ENCODE measurements at places on chromosomes 6 and 20.

GRCh38 chr20:4795394-4795793 is 73.7 kb downstream of the PRND start:
- peak; percentile 52 for DNase-seq

GRCh38 chr20:308427-309038 is 11.2 kb downstream of the ZCCHC3 start:
- no peak for DNase-seq

DNA sequence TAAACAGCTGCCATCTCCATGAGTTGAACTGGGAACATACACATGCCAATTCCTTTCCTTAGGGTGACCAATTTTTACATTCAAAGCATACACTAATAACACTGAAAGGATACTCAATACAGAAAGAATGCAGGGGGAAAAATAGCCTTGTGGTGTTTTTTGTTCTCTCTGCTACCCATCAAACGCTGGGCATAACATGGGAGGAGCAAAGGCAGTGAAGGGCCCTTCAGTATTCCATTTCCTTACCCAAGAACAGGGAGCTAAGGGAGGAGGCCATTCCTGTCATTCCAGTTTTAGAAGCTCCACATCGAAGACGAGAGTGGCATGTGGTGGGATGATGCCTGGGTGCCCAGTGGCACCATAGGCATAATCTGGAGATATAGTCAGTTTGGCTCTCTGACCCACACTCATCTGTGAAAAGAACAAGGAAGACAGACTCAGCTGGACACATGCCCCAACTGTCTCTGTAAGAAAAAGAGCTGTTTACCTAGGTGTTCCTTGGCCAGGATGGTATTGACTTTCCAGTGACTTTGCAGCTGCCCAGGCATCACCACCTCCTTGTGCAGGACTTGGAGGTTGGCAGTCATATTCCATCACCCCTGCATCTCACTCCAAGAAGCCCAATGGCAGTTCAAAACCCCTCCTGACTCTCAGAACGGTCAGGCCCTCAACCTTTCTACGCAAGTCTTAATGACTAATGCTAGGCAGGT is 20.9 kb downstream of the FKBP1A start:
- no peak for DNase-seq

- DNase-seq, result no peak
These were observed 17.5 kb upstream of the SAMD3 start for GRCh38 chr6:130240232-130240631.

GRCh38 chr20:17725094-17725835 is 25.5 kb downstream of the BANF2 start:
- no peak for DNase-seq

DNA sequence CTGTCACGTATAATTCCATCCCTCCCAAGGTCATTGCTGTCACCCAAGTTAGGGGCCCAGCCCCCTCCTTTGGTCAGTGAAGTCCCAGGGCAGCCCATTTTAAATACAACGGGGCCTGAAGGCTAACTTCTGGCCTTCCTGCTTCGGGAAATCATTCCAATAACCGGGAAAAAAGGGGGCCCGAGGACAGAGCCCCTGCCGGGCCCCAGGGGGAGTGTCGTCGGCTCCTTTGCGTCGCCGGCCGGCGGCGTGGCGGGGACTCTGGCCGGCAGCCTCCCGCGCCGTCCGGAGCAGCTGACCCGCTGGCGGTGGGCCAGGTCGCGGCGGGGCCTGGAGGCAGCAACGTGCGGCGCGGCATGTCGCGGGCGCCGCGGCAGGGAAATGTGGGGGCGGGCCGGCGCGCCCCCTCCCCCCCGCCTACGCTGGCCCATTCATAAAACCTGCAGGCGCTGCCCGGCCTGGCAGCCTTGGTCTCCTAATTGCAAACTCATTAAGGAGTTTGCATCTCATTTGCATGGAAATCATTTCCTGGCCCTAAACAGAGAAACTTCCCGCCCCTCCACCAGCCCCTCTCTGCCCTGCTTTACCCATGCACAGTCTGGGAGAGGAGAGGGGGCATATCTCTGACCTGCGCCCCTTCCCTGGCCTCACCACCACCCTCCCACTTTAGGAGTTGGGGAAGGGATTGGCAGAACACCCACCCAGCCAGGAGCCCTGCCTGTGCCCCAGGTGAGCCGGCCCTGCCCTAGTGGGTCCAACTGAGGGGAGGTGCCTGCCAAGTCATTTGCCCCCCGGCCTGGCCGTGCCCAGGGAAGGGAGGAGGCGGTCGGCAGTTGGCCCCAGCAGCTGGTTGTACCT is 50.7 kb downstream of the MRPL14 start:
- no peak for DNase-seq

DNA sequence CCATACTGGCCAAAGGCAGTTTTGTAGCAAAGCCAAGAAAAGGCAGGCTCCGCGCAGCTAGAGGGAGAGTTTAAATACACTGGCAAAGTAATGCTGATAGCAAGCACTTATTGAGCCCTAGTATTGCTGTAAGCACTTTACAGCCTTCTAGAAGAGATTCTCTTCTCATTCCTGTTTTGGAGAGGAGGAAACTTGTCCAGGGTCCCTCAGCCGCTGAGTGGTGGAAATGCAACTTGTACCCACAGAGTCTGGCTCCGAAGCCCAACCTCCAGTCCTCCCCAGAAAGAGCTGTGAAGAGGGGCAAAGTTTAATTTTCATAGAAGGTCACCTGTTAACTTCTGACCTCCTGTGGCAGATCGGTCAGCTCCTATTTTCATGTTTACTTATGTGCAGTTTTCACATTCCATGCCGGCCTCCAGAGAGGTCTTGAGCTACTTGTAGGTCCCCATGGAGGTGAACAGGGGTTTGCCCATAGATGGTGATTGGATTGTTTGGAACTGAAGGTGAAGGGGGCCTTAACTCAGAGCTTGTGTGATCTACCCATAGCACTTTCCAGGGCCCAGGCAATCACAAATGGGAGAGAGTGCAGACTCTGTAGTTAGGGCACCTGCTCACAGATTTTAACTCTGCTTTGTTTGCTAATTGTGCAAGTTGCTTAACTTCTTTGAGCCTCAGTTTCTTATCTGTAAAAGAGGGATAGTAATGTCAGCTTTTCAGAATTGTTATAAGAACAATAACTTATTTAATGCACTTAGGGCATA is 70.7 kb downstream of the LYRM2 start:
- no peak for DNase-seq

DNA sequence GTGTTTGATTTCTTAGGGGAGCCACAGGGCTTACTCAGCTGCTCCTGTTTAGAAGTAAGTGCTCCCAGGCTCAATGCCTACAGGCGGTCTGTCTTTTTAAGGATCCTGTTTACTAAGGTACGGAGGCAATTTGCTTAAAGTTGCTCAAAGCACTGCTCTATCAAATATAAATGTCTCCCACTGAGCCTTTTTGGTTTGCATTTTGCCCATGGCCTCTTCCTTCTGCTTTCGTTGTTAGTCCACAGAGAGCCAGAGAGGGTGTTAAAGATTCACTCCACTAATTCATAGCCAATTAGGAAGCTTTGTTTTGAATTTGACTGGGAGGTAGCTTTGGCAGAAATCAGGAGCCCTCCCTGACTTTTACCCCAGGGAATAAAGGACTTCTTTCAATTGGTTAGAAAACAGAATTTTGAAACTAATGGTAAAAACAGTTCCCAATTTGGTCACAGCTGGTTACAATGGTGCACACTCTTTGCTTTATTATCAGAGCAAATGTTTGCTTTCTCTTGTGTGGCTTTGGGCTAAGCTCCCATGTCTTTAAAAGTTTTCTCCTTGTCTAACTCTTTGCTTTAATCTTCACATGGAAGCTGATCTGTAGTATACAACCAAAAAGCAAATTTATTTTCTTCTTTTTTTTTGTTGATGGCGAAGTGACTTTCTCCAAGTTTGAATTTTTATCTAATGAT is 126.2 kb downstream of the IMPG1 start:
- DNase-seq, result no peak

- DNase-seq, result peak; percentile 24
These were observed 48.4 kb downstream of the CPXM1 start for GRCh38 chr20:2751878-2752566.

GRCh38 chr6:81814370-81815076 is 62.0 kb upstream of the TENT5A start:
- DNase-seq, result peak; percentile 31

GRCh38 chr6:347232-347631 is 44.3 kb upstream of the IRF4 start:
- no peak for DNase-seq

GRCh38 chr20:31497838-31498540 is 16.3 kb upstream of the HM13 start:
- DNase-seq, result no peak

GRCh38 chr20:33685328-33686099 is 671 bp downstream of the E2F1 start:
- DNase-seq, result peak; percentile 44

- no peak for DNase-seq
These were observed 24.2 kb upstream of the PNPLA1 start for GRCh38 chr6:36245572-36246061.

DNA sequence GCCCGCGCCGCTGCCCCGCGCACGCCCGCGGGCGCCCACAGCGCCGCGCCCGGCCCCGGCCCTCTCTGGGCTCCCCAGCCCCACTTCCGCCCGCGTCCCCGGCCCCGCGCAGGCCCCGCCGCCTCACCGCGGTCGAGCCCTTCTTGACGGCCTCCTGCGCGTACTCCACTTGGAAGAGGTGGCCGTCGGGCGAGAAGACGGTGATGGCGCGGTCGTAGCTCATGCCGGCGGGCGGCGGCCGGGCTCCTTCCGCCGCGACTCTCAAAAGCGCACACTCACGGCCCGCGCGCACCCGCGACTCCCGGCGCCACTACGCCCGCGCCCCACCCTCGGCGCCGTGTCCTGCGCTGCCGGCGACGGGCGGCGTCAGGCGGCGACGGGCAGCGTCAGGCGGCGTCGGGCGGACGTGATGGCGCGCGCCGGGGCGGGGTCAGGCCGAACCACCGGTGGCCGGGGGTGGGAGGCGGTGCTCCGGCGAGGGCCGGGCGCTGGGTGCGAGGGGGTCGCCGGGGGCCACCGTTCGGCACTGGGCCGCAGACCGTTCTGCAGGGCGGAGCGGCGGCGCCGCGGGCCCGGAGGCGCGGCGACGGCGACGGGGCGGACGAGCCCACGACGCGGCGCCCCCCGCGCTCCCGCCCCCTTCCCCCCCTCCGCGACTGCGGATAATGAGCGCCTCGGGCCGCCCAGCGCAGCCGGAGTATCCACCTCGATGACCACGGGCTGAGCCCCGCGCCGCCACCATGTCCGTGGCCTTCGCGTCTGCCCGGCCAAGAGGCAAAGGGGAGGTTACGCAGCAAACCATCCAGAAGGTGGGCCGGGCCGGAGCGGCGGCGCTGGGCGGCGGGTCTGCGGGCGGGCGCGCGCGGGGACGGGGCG is at the start of the genes PSMA7 and SS18L1:
TSS of gene PSMA7 (minus strand) at position 314 of the 876 bp plus-strand sequence. CDS start at position 223, 91 bp downstream.
TSS of gene SS18L1 (plus strand) at position 689 of the 876 bp plus-strand sequence. CDS start at position 741, 52 bp downstream.
- DNase-seq, result peak; percentile 89

GRCh38 chr6:68468244-68468884 is 166.7 kb upstream of the ADGRB3 start:
- no peak for DNase-seq

GRCh38 chr6:156957931-156958547 is 180.9 kb downstream of the ARID1B start:
- no peak for DNase-seq

- no peak for DNase-seq
These were observed 151.7 kb downstream of the GRIK2 start for GRCh38 chr6:101545191-101545590.

DNA sequence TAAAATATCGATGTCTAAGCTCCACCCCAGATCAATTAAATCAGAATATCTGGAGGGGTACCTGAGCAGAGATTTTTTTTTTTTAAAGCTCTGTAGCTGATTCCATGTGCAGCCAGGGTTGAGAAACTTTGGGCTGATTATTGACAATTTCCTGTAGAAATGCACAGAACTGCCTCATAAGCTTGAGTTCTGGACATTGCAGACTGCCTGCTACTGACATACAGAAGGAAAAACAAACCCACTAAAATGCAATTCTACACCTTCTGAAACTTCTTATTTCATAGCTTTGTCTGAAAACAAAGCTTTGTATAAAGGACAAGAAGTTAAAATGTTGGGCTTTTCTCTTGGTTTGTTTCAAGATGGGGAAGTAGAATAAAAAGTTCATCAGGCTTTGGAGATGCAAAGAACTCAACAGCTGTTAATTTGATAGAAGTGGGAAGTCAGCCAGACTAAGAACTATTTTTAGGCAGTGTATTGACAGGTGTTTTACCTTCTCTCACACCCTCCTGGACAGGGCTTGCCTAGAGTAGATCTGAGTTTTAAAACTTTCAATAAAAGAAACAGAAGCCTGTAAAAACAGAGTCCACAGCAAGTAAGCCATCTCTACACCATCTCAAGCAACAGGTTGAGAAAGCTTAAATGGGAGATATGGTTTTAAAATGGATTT is 147.7 kb downstream of the KCNQ5 start:
- DNase-seq, result no peak

DNA sequence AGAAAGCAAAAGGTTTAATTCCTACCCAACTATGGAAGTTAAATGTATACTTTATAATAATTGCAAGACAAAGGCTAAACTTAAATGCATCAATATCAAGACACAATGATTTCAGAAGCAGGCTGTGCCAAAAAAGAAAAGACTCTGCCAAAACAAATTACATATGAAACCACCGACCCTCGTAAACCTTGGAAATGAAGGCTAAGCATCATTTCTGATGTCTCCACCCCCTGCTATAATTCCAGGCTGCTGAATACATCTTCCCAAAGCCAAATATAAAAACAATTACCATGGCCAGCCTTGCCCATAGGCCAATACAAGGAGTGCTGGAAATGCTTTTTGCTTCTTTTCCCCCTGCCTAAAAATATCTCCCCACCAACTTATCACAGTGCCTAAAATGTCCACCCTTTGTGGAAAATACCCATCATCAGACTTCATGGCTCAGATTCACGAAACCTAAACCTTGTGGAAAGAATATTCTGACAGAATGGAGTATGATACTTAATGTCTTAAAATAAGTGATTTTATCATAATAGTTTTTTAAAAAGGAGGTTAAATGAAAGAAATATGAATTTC is 37.4 kb downstream of the RCAN2 start:
- DNase-seq, result no peak

- DNase-seq, result no peak
These were observed 59.0 kb upstream of the RNF146 start for GRCh38 chr6:127207591-127208120.

GRCh38 chr20:19018881-19019280 is 193.6 kb upstream of the SLC24A3 start:
- DNase-seq, result no peak

DNA sequence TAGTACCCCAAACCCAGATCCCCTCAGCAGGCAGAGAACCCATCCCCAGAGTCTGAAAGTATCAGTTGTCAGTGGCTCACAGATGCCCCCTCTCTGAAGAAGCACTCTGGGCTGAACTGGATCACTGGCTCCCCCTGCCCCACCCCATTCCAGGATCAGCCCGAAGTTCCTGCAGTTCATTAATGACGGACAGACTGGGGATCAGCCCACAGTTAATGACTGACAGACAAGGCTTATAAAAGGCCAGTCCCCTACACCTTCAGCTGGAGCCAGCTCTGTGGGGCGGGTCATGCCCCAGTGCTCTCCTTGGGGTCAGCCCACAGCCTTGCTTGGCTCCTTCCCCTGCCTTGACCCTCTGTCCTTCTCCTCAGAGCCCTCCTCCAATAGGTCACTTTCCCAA is 21.7 kb downstream of the KIAA1755 start:
- DNase-seq, result no peak

GRCh38 chr6:32462609-32463008 is 22.9 kb downstream of the HLA-DRA start:
- no peak for DNase-seq
